SK-MEL-5 (cell line): ENCODE measurements at places on chromosomes 7 and 10.
A peak's percentile ranks its signal among the peaks of the same experiment; 100 is the strongest.

GRCh38 chr7:130134106-130134636 lies 63.8 kb downstream of the KLHDC10 start:
- DNase-seq: no peak

- no peak for DNase-seq
Measured at GRCh38 chr7:35524112-35524804, 170.7 kb downstream of the HERPUD2 start.

DNA sequence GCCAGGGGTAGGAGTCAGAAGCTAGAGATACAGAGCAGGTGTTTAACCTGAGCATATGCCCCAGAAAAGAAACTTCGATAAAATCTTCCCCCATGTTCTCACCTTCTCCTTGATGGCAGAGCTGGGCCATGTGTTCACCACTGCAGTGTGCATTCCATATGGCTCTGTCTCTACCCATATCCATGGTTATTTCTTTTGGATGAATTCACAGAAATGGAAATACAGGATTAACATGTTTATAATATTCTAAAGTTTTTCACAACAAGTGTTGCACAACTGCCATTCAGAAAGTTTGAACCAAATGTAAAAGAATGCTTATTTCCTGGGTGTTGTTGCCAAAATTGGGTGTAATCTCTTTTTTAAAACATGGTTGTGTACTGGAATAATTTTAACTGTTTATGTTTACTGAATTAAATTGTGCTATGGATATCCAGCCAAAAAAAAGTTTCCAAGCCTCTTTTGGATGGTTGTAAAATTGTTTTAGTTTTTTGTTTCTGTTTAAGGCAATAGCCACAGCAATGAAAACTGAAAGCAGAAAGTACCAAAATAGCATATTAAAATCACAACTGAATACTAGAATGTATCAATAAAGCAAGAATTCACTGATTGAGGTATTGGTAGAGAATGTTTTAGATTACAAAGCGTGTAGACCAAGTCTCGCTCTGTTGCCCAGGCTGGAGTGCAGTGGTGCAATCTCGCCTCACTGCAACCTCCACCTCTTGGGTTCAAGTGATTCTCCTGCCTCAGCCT lies 19.9 kb upstream of the CCNY start:
- no peak for DNase-seq

GRCh38 chr7:65966146-65966545 lies 15.9 kb downstream of the GUSB start:
- no peak for DNase-seq

DNA sequence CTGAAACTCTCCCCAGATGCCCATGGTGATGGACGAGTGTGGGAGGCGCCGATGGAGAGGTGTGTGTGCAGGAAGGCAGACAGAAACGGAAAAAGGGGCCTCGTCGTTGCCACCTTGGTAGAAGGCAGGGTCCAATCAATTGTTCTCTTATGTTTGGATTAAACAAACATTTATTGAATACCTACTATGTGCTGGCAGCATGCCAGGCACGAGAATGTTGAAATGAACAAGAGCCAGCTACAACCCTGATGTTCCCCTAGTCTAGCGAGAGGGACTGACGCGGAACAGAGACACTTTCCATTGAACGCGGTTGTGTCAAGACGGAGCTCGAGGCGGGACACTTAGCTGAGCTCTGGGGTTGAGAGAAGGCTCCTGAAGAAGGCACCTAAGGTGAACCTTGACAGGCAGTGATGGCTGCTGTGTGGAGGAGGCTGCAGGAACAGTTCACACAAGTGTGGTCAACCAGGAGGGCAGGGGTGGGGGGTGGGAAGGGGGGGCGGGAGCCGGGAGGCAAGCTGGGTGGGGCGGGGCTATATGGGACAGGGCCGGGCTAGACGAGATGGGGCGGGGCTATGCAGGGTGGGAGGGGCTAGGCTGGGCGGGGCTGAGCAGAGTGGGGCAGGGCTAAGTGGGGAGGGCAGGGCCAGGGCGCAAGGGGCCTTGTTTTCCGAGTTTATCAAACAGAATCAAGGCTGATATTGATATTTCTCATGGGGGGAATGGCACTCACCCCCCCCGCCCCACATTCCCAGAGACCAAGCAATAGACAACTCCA lies 181.0 kb downstream of the GATA3 start:
- peak; percentile 10 for DNase-seq

GRCh38 chr10:86446440-86446839 lies 75.2 kb downstream of the WAPL start:
- DNase-seq: no peak

DNA sequence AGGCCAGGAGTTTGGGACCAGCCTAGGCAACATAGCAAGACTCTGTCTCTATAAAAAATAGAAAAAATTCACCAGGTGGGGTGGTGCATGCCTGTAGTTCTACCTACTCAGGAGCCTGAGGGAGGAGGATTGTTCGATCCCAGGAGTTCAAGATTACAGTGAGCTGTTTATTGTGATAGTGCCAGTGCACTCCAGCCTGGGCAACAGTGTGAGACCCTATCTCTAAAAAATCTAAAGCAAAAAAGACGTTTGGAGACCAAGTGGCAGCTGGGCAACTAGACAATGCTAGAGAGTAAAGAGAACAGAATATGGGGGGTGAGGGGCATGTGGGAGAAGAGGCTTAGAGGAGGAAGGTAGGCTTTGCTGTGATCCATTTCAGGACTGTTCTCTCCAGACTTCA lies 1.4 kb downstream of the PDSS1 start:
- no peak for DNase-seq

- no peak for DNase-seq
Measured at GRCh38 chr7:128352153-128352537, 8.4 kb upstream of the RBM28 start.

DNA sequence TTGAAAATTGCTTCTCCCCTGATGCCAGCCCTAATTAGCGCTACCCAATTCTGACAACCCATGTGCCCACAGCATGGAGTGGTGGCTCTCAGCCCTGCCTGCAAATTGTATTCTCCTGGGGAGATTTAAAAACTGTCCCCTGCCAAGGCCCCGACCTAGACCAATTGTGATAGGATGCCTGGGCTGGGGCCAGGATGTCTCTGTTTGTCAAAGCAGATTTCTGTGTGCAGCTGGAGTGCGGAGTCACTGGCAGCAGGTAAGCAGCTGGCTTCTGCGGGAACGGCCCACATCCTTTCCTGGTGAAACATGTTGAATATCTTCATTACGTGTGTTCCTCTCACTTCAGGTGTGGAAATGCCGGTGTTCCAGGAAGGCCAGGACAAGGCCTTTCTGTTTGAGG lies 238.6 kb downstream of the WDR37 start:
- no peak for DNase-seq

DNA sequence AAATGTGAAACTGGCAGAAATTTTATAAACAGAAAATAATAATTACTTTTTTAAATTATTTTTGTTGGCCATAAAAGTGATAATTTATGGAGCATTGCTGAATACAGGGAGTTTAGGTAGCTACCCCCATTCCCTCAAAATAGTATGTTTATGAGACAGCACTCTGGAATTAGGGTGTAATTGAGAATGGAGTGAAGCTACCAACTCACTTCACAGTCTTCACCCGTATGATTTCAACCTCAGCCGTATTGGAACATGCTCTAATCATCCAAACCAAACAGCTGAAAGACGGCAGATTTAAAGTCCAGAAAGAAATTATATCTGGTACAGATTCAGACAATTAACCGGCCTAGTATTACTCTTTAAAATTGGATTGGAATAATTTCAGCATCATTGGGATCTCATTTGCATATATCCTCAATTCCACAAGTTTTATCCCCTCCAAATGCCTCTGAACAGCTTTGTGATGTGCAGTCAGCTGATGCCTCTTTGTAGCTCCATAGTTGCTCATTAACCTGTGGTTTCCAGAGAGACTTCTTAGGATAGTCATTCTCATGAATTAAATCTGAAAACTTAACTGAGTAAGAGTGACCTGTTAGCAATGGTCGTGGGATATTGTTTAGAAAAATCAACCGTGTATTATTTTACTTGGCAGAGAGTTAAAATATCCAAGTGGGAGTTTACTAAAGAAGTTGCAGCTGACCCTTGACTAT lies 59.1 kb upstream of the GJD4 start:
- no peak for DNase-seq

- no peak for DNase-seq
Measured at GRCh38 chr10:22133749-22134624, 83.8 kb downstream of the EBLN1 start.

- no peak for DNase-seq
Measured at GRCh38 chr10:42973411-42973810, 103.5 kb upstream of the RET start.

GRCh38 chr7:36054637-36055036 lies 98.4 kb upstream of the EEPD1 start:
- no peak for DNase-seq

- DNase-seq: peak; percentile 1
Measured at GRCh38 chr10:21919906-21920305, 83.6 kb downstream of the DNAJC1 start.

- no peak for DNase-seq
Measured at GRCh38 chr10:117339578-117339977, 35.7 kb downstream of the PDZD8 start.

DNA sequence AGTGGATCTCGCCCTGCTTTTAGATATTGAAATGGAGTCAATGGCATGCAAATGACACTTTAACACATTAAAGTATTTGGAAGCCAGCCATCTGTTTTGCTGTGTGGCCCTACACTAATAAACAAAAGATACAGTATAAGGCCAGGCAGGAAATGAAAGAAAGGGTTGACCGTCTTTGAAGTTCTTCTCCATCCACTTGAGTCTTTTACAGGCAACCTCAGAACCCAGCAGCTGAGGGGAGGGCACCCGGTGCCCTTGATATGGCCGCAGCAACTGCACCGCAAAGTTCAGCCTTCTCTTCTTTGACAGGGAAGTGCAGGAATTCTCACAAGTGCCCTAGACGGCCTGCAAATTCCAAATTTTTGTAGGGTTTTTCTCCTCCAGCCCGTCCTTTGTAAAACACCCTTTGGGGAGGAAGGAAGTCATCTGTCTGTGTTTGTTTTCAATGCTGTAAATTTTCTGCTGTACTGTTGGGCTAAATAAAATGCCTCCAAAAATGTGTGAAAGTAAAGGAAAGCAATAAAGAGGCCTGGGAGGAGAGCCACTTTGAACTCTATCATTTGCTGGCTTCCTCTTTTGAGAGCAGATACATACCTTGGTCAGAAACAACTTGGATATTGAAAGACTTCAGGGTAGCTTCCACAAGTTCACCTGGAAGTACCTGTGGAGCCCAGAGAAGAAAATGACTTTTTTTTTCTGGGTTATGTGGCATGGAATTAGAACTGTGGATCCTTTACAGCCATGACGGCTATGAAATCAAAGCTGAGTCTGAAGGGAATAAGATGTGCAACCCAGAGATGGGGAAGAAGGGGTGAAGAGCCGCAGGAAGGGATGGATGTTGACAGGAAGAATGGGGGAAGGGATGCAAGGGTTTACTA lies 3.6 kb downstream of the HOXA1 start:
- DNase-seq: no peak

- no peak for DNase-seq
Measured at GRCh38 chr10:89301232-89301631, 614 bp upstream of the IFIT2 start.
